ENCODE measurements at places on chromosomes 4 and X.

DNA sequence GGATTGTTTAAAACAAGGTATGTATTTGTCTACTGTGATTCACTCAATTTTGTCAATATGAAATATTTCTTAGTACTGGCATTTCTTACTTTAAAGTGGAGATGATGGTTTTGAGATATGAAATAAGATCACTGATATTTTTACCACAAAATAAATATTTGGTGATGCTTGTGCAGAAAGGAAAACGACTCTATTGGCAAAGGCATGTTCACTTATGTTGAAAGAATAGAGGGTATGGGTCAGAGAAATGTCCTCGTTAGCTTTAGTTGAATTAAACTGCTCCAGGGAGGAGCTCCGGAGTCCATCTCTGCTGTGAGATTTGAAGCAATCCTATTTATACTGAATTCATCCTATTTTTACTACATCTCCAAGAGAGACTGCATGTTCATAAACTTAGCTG, 84.2 kb downstream of the SH3BGRL start:
- DNase-seq, result no peak

GRCh38 chr4:88629826-88630225, 37.5 kb downstream of the HERC3 start:
- DNase-seq, result no peak

DNA sequence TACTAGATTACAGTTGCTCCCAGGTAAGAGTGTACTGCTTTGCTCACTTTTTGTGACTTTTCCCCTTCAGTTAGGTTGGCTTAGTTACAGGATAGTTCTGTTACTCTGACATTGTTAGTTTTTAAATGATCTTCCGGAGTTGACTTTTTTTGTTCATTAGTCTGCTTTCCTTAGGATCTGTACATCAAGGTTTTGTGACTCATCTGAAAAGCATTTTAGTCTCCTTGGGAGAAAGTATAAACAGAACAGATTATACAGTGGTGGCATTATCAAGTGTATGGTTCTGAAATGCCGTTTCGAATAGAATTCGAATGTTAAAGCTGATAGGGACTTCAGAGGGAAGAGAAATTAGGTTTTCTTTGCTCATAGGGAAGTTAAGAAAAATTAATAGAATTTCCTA, 63.3 kb downstream of the USP9X start:
- no peak for DNase-seq

- no peak for DNase-seq
Observed at GRCh38 chrX:74277846-74278245, 26.1 kb upstream of the ZCCHC13 start.

- no peak for DNase-seq
Observed at GRCh38 chr4:159481936-159482335, 379.1 kb downstream of the RAPGEF2 start.

DNA sequence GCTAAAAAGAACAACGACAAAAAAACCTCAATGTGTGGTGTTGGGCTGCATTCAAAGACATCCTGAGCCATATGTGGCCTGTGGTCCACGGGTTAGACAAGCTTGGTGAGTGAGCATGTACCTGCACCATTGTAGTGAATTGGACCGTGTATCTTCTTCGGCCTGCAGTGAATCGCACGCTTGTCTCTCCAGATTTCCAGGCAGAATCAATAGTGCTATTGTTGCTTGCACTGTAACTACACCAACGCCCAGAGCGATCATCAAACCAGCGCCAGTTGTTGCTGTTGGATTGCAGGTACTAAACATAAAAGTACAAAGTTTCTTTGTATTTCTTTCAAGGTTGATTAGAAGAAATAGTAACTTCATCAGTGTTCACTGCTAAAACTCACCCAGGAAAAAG, 101.6 kb downstream of the HUWE1 start:
- no peak for DNase-seq

- no peak for DNase-seq
Observed at GRCh38 chr4:151043803-151044515, 28.9 kb upstream of the LRBA start.

DNA sequence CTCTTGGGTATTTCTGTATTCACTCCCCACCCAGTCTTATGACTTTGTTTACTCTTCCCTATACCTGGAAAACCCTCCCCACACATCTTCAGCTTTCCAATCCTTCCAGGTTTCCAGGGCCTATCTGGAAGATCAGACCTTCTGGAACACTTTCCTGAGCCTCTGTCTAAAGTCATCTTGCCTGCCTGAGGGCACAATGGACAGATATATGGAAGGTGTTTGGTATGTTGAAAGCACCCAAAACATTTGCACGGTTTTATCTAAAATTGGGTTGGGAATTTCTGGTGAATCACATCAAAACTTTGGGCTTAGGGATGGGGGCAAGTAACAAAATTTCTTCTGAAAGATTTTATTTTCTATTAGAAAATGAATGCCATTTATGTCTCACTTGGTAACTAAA, 16.0 kb downstream of the CLDN2 start:
- no peak for DNase-seq

- no peak for DNase-seq
Observed at GRCh38 chr4:168021666-168022065, 70.7 kb upstream of the ANXA10 start.

- no peak for DNase-seq
Observed at GRCh38 chr4:140718241-140718952, 37.8 kb downstream of the TBC1D9 start.

DNA sequence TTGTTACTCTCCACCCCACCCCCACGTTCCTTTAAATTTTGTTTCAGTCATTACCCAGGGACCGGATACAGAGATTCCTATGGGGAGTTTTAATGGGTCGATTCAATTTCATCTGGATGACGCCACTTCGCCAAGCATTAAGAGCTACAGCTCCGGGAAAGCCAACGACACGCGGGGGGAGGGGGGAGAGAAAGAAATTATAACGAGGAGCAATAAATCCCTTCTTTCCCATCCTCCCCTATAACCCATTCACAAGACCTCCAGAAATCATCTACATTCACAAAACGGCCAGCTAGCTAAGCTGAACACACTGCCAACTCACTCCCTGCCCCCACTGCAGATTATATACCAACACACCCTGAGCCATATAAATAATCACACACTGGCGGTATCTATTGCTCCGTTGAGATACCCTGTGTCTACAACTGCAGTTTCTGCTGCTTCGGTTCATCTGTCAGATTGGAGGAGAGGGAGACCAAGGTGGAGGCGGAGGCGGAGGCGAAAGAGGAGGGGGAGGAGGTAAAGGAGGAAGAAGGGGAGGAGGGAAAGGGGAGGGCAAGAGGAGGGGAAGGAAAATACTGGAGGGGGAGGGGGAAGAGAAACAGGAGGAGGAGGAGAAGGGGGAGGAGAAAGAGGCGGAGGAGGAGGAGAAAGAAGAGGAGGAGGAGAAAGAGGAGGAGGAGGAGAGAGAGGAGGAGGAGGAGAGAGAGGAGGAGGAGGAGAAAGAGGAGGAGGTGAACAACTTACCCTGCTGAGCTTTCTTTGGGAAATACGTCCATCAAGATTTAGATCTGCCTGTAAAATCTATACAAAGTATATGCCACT, 113.9 kb upstream of the VAMP7 start:
- DNase-seq, result peak; percentile 51

DNA sequence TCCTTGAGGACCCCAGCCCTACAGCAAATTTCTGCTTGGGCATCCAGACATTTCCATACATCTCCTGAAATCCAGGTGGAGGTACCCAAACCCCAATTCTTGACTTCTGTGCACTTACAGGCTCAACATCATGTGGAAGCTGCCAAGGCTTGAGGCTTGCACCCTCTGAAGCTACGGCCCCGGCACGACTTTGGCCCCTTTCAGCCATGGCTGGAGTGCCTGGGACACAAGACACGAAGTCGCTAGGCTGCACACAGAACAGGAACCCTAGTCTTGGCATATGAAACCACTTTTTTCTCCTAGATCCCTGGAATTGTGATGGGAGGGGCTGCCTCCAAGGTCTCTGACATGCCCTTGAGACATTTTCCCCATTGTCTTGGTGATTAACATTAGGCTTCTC, 1417.7 kb downstream of the ARAP2 start:
- no peak for DNase-seq

GRCh38 chr4:47390428-47391125, 72.9 kb downstream of the COMMD8 start:
- no peak for DNase-seq

GRCh38 chr4:38920677-38921076, 53.1 kb downstream of the FAM114A1 start:
- DNase-seq, result no peak

GRCh38 chr4:180823108-180823507, 1420.1 kb upstream of the TENM3 start:
- no peak for DNase-seq

- no peak for DNase-seq
Observed at GRCh38 chr4:157838366-157838765, 334.5 kb downstream of the GASK1B start.

GRCh38 chr4:30717208-30718020, 2.8 kb upstream of the PCDH7 start:
- DNase-seq, result peak; percentile 76

DNA sequence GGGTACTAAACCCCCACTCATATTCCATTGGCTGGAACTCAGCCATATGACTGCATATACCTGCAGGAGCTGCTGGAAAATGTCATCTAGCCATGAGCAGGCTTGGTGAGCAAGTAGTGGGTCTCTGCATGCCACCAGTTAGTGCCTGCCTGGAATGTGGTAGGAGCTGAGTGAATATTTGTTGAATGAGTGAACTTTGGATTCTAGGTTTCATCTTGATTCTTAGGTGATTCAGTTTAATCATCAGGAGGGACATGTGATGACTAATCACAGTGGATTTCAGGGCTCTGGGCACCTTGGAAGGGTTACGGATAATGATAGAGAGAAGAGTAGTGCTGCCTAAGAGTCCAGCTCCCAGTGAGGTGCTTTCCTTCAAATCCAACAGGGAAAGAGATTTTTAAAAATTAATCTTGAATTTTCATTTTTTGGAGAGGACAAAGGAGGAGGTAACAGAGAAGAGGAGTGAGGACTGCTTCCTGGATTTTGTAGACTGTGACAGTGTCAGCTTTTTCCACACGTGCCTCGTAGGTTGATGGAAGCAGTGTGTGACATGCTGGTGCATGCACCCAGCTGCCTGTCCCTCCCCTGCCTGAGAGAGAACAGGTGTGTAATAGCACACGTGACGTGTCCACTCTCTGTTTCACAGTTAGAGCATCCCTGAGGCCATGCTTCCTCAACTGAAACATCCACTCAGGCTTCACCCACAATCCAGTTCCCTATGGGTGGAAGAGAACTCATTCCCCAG, 30.4 kb downstream of the NHS start:
- no peak for DNase-seq

DNA sequence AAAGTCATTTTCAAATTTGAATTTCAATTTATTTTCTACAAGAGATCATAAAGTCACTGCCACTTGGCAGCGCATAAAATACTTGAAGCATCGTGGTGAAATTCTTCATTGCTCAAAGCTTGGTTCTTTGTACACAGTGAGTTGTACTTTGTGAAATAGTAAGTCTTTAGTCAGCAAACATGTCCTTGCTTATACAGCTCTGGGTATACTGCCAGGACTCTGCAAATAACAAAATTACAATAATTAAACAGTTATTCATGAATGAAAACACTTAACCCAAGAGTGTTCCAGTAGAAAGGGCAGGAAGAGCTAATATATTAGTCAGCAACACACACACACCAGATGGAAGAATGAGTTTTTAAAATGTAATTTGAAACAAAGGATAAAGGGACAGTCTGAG, 1300.9 kb upstream of the DIAPH2 start:
- DNase-seq, result no peak

- no peak for DNase-seq
Observed at GRCh38 chr4:109147135-109147534, 155.3 kb downstream of the COL25A1 start.

DNA sequence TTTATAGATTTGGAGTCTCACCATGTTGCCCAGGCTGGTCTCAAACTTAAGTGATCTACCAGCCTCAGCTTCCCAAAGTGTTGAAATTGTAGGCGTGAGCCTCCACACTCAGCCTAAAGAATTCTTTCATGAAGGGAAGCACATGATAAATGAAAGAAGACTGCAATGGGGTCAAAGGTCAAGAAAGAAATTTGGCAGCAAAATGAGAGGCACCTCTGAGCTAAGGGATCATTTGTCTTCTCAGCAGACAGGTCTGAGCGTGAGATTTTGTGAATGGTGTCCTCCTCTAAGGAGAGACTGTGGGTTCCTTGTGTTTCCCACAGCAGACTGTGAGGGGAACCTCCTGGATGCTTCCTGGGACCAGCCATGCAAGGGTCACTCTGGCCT, 57.5 kb upstream of the EGFL6 start:
- DNase-seq, result no peak

DNA sequence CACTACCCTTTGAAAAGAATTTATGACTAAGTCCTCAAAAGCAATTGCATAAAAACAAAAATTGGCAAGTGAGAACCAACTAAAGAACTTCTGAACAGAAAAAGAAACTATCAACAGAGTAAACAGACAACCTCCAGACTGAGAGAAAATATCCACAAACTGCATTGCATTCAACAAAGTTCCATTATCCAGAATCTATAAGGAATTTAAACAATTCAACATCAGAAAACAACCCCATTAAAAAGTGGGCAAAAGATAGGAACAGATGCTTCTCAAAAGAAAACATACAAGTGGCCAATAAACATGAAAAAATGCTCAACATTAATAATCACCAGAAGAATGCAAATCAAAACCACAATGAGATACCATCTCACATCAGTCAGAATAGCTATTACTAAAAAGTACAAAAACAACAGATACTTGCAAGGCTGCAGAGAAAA, 130.2 kb downstream of the GASK1B start:
- DNase-seq, result no peak

- DNase-seq, result no peak
Observed at GRCh38 chr4:9880406-9881197, 99.2 kb downstream of the DRD5 start.

- no peak for DNase-seq
Observed at GRCh38 chrX:42087960-42088359, 164.6 kb upstream of the CASK start.

- no peak for DNase-seq
Observed at GRCh38 chr4:156803056-156803455, 168.5 kb downstream of the PDGFC start.

- no peak for DNase-seq
Observed at GRCh38 chr4:117135634-117136354, 50.4 kb upstream of the TRAM1L1 start.

DNA sequence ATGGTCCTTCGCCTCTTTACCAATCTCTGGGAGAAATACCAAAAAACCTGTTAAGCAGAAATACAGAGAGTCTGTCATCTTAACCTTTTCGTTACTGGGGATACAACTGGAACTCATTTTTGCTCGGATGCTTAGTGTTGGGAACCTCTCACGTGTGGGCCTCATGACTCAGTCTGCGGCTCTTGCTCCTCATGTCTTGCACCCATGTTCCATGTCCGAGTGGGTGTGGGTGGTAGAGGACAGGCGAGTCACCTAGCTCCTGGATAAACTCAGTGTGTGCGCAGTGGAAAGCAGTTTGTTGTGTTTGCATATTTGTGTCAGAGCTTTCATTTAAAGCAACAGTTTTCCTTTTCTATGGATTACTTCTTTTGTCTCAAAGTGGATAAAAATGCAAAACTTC, 70.6 kb downstream of the TNIP2 start:
- DNase-seq, result peak; percentile 29
